ENCODE measurements at places on chromosomes 4 and X.

GRCh38 chr4:11470438-11471045, 41.8 kb upstream of the HS3ST1 start:
- no peak for DNase-seq

DNA sequence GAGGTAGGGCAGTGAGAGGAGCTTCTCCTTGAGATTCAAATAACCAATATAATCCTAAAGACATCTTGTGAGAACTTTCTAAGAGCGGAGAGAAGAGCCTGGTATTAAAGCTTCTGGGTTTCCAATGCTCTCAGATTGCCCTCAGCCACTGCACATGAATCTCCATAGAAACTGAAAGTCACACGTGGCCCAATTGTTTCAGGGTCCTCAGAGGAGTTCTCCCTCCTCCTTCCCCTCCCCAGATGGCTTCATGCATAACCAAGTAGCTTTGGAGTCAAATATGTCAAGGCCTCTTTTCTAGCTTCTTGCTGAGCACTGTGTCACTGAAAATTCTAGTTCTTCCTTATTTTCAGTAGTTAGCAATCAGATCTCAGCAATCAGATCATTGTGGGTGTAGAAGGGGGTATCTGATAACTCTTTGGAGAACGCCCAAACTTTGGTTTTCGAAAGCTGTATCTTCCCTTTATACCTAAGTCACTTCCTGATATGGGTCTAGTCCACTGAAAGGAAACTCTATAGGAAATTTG, 2.2 kb downstream of the BTK start:
- no peak for DNase-seq

- no peak for DNase-seq
Measured at GRCh38 chr4:187903106-187903505, 92.5 kb upstream of the ZFP42 start.

DNA sequence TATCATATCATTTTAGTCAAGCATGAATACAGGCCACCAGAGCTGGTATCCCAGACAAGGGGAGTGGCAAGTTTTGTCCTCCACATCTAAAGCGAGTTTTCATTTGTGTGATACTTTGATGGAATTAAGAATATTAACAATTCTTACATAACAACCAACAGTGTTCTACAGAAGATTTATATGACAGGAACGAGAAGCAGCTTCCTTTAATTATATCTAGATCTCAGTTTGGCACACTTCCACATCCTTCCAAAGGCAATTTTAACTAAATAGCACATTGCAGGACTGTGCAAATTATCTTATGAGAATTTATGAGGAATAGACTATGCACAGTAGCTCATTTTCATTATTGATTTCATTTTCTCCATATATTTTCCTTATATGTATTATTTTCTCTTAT, 121.2 kb upstream of the GUCY1A1 start:
- no peak for DNase-seq

- DNase-seq, result no peak
Measured at GRCh38 chr4:145885666-145886065, 53.0 kb downstream of the ZNF827 start.

GRCh38 chr4:62302710-62303109, 1102.6 kb downstream of the ADGRL3 start:
- no peak for DNase-seq

DNA sequence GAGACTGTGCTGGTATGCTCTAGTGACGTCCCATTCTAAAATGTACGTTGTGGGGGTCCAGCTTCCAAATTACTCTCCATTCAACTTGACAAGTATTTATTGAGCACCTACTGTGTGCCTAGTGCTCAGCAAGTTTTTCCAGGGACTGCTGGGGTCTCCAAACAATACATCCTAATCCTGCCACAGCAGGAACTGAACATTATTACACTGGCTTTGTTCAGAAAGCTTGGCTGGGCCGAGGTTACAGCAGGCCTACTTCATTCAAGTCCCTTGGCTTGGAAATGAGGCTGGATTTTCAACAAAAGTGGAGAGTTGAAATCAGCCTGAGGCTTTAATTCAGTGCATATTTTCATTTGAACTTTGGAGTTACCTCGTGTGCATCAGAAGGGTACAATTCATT, 78.0 kb downstream of the GUCY2F start:
- no peak for DNase-seq

DNA sequence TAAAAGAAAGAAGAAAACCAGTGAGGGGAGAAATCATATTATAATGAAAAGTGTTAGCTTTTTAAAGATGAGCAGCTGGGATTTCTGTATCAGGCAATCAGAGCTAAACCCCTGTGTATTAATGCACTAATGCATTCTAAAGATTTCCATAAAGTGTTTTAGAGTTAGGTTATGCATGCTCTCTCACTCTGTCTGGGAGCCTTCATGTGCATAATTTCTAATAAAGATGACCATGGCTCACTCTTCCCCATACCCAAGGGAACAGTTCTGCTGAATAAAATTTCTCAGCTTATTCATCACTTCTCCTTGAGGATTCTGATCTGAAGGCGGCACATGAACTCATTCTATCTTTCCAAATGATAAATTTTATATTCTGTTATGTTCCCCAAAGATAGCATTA, 129.4 kb downstream of the DKK2 start:
- DNase-seq, result no peak

DNA sequence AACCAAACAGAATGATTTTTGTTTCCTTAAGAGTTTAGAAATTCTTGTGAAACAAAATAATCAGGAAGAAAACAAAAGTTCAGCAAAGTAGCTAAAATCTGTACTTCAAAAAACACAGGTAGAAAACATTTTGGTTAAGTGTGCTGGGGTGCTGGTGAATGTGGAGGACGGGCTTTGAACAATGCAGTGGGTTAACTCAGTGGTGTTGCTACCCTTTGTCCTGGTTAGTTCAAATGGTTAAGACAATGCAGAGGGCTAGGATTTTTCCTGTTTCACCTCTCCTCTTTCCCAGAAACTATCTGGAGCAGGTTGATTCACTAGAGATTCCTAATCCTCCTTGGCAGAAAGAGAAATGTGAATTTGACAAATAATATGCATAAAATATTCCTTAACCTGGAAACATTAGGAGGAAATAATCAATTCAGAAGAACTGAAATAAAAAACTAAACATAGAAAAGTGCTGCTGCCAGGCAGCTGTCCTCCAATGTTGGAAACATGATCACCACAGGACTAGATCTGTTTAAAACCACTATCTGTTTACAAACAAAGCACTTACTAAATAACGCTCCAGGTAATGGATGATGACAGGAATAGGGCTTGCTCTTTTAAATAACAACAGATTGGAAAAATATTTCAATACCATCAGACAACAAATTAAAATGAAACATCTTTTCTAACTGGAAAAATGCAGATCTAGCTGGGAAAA, 148.9 kb downstream of the MAML3 start:
- DNase-seq, result no peak

DNA sequence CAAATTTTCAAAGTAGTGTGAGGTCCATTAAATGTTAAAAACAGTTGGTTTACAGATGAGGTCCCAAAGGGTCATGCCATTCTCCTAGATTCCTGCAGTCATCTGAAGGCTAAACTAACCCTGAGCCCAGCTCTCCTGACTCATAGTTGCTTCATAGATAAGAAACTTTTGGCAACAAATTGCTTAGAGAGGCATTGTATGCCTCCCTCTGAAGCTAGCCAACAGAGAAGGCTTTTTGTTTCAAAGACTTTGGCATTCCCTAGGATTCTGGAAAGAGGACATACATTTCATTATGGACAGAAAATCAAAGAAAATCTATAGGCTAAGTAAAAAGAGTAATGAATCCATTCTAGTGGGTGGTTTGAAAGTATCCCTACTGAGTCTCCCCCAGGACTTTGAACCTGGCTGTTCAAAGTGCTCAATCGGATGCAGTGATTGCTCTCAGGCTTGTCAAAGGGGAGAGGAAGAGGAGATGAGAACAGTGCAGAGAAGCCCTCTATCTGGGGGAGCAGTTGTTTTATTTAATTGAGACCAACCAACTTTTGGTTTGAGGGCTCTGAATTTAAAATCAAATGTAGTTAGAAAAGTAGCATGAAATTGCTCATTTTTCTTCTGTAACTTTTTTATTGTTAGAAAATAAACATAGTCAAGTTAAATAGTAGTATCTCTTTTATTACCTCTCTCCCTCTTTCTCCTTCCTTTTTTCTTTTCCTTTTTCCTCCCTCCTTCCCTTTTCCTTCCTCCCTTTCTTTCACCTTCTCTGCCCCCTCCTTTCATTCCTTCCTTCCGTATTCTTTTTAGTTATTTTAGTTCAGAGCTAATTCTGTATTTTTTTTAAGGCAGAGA, 72.3 kb upstream of the ZNF518B start:
- no peak for DNase-seq

GRCh38 chrX:154352466-154352865, 22.0 kb downstream of the FLNA start:
- DNase-seq, result no peak

GRCh38 chr4:113955411-113955810, 24.0 kb downstream of the ARSJ start:
- DNase-seq, result no peak

DNA sequence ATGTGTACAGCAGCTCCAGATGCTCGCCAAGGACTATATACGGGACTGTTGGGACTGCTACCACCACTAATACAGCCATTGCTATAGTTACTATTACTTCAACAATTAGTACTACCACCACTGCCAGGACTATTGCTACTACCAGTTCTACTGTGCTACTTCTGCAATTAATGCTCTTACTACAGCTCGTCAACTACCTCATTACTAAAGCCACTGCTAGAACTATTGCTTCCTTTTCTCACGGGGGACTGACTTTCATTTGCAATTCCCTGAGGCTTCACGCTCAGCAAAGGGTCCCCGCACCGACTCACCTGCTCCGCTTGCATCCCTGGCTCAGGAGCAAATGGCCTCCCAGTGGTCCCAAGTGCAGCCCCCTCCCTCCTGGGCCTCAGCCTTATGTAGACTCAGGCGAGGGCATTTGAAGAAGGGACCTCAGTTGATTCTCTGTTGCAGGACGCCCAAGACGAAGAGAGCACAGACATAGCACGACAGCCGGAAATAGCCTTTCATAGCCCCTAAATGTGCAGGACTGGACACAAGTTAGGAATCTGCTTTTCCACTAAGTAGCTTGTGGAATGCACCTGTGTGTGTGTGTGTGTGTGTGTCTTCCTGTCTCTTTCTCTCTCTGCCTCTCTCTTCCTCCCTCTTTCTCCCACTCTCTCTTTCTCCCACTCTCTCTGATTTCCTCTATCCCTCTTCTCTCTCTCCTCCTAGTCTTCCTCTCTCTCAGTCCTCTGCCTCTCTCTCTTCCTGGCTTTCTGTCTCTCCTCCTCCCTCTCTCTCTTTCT, 294.8 kb downstream of the ASMT start:
- DNase-seq, result no peak

All from T-helper 1 cell (primary cell).